Stimulated activated CD4-positive, alpha-beta T cell treated with anti-CD3 and anti-CD28 coated beads, Interleukin-12 subunit alpha, Interleukin-12 subunit beta, amount 100 ng/mL, for 48 hours (primary cell): ENCODE measurements at places on chromosomes 1 and 21.

DNA sequence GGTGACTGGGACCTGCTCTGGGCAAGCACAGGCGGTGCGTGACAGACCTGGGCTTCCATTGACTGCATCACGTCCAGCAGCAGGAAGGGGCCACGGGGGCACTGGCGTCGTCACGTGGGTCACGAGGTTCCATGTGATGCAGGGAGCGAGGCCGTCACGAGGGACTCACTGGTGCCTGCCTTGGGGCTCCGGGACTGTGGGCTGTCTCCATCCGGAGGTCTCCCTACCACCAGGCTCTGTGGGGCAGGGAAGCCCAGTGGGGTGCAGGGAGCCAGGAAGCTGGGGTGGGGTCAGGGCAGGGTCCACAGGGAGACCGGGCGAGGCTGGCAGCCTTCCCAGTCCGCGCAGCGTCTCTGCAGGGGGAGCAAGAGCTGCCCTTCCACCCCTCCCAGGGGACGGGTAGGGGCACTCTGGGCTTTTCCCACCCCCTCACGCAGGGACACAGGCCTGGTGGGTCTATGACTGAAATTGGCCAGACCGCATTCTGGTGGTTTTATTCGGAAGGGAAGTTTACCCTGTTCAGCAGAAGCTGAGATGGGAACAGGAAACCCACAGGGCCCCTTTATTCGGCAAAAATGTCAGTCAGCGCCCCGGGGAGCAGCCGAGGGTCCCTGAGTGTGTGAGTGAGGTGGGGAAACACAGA is 416 bp upstream of the TNFRSF14 start:
- peak; percentile 69 for DNase-seq

DNA sequence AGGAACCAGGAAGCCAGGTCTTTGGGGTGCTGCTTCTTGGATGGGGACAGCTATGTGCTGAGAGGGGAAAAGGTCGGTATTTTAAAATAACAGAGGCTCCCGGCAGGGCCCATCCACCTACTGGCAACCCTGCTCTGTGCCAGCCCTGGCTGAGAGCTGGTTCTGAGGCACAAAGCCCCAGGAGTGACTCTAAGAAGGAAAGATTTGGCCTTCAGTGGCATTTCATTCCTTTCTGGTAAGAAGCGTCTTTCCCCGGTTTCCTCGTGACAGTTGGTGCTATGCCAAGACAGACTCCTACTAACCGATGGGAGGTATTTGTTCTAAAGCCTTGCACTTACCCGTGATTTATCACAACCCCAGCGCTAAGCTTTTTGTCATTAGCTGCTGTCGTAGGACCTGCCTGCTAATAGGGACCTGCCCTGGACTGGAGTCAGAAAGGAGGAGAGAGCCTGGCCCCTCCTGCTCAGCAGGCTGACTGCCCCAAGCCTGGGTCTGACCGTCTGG is 123.1 kb upstream of the ADAR start:
- no peak for DNase-seq

DNA sequence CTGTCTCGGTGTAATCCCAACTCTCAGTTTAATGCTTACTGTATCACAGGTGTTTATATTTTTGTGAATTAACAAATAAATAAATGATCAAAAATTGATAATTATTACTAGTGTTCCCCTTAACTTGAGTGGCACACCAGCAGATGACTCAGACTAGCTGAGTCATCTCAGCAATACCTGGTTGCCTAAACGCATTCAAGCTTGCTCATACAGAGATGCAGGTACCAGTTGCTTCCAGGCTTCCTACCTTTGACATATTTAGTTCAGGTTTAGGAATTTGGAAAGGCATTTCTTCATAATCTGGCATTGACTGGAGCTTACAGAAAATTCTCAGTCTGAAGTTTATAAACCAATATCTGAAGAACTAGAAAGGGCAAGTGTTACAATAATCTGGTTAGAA is 78.9 kb upstream of the LMO4 start:
- DNase-seq: no peak

DNA sequence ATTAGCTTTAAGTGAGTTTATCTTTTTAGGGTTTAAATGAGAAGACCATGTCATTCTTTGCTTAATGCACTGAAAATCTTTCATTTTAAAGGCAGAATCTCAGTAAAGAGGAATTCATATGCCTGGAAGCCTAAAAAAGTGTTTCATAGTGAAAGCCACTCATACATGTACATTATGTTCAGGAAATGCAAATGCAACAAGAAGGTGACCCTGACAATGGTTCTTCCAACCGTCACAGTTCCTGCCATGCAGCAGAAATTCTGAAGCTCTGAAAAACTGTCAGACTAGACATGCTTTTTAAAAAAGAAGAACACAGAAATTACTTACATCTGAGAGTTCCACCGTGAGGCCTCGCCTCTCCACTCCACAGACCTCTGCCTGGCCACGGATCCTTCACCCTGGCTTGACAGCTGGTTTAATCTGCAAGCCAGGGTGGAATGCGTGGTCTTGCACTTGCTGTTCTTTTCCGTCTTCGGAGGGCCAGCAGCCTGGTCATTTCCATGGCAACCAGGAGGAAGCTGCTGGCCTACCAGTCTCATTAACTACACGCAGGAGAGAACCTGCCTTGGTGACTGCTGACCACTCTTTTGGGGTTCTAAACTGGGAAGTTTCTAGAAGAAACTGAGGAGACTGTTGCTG is 41.8 kb upstream of the PAXBP1 start:
- DNase-seq: no peak

GRCh38 chr1:185681034-185681633 is 53.1 kb upstream of the HMCN1 start:
- no peak for DNase-seq

DNA sequence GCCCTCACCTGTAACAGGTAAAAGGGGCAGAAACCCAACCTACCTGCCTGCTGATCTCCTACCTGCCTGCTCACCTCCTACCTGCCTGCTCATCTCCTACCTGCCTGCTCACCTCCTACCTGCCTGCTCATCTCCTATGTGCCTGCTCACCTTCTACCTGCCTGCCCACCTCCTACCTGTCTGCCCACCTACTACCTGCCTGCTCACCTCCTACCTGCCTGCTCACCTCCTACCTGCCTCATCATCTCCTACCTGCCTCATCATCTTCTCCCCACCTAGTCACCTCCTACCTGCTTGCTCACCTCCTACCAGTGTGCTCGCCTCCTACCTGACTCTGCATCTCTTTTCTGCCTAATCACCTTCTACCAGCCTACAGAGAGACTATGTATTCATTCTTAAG is 452.9 kb downstream of the MATN1 start:
- DNase-seq: no peak

DNA sequence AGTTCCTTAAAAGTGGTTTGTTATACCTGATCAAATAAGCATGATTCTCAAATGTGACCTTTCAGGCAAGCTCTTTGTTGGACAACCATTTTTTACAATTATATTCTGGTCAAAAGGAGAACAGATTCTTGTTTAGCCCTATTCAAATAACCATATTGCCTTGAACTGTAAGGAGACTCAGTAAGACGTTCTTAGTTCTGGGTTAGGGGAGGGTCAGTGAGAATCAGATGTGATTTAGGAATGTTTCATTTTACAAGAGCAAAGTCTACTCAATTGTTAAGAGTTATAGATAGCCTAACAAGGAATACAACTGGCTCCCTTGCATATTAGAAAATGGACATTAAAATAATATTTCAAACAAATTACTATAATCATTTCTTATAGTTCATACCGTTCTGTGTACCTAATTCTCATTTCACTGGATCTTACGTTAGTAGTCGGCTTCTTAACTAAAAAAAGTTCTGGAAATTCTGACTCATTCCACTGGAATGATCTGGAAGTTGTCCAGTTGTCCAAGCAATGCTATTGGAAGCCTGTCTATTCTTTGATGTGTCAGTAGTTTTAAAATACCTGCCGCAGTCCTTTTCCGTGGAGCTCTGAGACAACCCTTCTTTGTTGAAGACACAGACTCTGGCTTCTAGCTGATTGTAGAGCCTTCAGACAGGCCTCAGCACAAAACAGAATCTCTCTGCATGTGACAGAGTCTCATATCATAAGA is 88.8 kb downstream of the MAST2 start:
- no peak for DNase-seq

DNA sequence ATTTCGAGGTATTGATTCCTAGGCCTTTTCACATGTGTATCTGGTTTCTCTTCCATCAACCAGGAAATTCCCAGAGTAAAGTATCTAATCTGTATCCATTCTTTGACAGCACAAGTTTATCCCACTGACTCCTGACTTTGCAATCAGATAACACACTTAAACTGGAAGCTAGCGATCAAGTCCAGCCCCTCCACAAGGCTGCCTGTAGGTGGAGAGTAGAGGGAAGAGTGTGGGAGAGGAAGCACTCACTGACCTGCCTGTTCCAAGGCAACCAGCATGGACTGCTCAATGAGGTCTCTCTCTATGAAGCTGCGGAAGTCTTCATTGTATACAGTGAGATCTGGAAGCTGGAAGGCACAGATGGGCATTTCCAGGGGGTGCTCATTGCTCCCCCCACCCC is 30.4 kb upstream of the MTMR11 start:
- no peak for DNase-seq

- DNase-seq: no peak
Measured at GRCh38 chr1:107795994-107796393, 169.0 kb downstream of the VAV3 start.

DNA sequence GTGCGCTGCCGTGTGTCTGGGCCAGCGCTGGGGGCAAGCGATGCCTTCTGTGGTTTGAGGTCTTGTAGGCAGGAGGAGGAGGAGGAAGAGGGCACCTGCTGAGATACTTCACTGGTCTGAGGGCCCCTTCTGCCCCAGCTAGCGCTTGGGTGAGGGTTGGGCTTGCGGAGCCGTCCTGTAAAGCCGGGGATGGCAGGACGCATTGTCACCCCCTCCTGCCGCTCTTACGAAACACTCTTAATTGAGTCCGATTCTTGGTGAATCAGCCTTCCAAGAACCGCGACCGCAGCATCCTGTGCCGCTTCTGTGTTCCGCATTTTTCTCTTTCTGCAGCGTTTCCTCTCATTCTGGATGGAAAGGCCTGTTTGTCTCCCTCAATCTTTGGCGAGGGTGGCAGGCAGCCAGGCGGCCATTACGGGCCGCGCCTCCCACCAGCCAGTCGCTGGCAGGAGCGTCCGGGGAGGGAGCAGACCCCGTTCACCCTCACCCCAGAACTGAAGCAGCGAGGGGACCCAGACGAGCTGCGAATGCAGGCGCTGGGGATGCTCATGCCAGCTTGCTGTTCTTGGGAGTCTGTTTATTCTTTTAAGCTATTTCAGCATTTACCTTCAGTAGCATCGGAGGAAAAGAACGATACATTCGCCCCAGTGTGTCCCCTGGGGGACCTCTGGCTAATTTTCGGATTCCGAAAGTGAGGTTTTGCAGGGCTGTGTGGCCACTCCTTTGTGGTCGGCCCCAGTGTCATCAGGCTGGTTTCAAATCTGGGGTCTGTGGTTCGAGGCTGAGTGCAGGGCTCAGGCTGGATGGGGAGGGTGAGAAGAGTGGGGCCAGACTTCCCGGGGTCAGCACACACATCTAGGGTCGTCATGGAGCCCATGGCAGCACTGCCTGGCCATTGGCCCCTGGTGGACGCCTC is 62.7 kb downstream of the SKI start:
- peak; percentile 81 for DNase-seq

- DNase-seq: no peak
Measured at GRCh38 chr1:121414905-121415304, 230.1 kb downstream of the SRGAP2C start.

- DNase-seq: no peak
Measured at GRCh38 chr21:37244501-37245095, 22.5 kb downstream of the VPS26C start.

DNA sequence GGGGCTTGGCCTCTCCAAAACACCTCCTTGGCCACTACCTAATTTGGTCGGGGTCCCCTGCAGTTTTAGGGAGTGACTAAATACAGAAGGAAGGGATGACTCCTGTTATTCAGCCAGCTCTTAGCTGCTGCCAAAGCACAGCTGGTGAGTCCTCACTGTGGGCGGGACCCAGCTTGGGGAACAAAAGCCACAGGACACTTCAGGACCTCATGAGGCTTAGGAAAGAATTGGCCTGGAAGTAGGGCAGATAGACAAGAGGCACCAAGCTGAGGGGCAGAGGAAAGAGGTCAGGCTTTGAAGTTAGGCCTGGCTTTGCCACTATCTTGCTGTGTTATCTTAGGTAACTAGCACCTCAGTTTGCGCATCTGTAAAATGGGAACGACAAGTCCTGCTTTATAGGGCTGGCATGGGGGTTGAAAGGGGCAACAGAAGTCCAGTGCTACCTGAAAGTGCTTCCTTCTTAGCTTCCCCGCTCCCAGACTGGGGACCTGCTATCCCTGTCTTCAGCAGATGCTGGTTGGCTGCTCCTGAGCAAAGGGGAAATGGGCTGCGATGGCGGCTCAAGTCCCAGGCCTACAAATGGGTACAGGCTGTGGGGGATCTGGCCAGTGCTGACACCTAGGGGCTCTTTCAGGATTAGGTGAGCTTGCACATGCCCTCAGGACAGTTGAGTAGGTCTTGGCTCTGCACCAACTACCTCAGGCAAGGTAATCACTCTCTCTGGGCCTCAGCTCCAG is 15.7 kb downstream of the IFI6 start:
- no peak for DNase-seq

GRCh38 chr1:244012202-244012601 is 38.9 kb upstream of the ZBTB18 start:
- no peak for DNase-seq

DNA sequence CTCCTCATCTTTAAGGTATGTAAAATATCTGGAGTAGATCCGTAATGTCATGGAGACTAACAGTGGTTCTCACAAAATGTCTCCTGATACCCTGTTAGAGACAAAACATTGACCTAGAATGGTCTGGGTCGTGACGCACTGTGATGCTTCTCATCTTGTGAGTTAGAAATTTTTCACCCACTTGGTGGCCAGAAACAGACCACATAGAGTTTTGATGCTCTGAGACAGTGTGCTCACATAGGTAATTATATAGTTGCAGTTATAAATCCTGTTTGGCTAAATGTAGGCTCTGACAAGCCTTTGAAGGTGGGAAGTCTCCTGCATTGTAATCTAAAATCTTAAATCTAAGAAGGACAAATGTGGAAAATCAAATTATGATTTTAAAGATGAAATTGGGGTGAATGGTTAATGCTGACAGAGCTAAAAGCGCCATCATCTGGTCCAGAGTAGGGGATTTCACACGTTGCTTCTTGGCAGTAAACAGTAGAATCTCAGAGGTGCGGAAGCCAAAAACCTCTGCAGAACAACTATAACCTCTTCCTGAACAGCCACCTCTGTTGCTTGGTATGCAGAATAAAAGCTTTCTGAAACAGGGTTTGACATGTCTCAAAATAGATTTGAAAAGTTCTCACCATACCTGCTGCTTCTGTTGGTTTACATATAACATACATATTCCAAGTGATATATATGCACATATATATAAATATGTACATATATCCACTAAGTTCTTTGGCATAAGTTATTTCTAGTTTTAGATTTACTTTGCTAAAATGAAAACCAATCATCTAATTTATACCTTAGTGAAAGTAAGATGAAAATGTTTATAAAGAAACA is 17.1 kb downstream of the RPAP2 start:
- DNase-seq: peak; percentile 20
